ENCODE measurements at places on chromosomes 2 and 18.

DNA sequence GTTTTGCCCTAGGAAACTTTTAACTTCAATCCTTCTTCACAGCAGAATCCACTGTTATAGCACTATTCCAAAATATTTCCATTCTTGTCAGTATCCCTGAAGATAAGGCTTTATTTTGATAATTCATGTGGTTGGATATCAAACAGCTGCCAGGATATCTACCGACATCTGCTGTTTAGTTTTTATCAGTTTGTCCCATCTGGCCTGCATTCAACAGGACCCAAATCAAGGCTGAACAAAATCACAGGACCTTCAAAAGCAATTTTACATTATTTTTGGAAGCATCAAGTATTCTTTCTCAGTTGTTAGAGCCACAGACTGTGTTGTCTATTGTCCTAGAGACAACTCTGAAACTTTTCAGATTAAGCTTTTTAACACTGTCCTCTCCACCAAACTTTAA, 429.0 kb upstream of the PIK3C3 start:
- no peak for DNase-seq

DNA sequence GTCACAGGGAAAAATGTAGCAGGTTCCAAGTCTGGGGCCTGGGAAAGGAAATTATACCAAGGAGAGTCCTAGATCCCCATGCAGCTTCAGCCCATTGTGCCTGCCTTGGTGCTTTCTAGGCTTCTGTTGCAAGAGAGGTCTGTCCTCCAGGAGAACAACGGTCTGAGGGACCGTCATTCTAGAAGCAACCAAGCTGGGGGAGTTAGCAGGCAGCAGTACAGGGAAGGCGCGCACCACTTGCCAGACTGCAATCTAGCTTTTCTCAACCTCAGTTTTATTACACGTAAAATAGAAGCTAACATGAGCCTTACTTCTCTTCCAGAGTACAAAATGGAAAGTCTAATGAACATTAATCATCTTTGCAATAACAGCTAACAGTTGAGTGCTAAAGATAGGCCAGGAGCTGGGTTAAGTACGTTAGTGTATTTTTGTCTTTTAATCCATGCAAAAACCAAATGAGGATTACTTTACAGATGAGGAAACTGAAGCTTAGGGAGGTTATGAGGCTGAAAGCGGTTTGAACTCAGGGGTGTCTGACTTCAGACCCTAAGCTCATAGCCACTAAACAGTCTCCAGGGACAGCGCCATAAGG, 1.9 kb downstream of the TCF23 start:
- DNase-seq: no peak

DNA sequence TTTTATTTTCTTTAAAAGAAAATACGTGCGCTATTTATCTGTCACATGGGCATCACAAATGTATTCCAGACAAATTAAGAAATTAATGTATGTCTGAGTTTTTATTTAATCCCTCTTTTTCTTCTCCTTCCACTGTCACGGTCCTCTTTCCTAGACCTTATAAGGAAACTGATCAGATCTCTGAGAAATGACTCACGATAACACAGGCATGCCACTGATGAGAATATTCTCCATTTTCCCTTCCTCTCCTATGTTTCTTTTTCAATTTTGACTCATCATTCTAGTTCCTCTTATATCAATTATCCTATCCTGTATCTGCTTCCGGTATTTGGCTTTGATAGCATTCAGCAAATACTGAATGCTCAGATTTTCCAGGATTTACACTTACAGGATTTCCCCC, 121.8 kb downstream of the DSC3 start:
- DNase-seq: no peak

GRCh38 chr2:47896450-47896968, 9.8 kb downstream of the FBXO11 start:
- DNase-seq: no peak

DNA sequence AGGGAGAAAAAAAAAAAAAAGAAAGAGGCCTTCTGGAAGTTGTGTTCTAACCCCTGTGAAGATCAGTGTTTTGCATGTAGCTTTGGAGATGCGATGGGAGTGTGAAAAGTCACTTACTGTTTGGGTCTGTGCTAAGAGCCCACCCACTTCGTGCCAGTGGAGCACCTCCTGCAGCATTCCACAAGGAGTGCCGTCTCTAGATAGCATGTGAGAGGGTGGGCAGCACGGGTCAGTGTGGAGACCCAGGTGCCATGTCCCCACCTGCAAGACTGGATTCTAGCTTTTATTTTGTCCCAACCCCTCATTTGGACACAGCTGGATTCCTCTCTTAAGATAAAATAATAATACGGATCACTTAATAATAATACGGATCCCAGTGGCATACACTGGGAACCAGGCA, 12.5 kb upstream of the TMEM185B start:
- DNase-seq: no peak

GRCh38 chr18:40874233-40874632, 1080.8 kb upstream of the PIK3C3 start:
- no peak for DNase-seq

DNA sequence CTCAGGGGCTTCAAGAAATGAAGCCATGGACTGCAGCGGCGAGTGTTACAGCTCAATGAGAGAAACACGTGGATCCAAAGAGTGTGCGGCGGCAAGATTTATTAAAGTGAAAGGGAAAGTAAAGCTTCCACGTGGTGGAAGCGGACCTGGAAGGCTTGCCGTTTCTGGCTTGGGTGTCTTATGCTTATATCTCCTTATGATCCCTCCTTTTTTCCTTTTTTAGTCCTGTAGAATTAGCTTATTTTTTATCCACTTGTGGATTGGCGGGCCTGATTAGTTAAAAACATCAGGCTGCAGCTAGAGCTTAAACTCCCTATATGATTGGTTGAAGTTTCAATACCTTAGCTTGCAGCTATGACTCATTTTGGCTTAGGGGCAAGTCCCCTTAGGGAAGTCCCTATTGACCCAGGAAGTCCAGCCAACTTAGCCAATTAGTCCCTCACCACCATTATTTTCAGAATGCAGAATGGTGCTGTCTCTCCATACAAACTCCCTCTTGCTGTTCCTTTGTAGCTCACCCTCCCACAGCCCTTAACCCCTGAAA, 11.6 kb upstream of the HNMT start:
- no peak for DNase-seq

- DNase-seq: no peak
These were observed 77.4 kb upstream of the TAF1B start for GRCh38 chr2:9765611-9766531.

- no peak for DNase-seq
These were observed 17.2 kb downstream of the SNORC start for GRCh38 chr2:232887171-232887850.

DNA sequence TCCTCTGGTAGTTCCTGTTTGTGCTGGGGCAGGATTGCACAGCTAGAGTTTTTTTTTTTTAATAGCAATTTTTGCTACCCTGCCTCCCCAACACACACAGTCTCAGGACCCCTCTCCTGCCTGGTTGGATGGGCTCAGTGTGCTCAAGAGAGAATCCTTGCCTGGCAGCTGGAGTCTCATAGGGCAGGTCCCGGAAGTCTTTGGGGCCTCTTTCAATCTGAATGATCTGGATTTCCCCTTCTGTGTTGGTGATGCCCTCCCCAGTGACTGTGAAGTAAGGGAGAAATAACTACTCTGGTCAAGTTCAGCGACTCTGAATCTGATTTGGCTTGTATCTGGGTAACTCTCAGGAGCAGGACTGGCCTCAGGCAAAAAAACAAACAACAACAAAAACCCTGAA, 220.6 kb upstream of the LRRTM1 start:
- DNase-seq: no peak

DNA sequence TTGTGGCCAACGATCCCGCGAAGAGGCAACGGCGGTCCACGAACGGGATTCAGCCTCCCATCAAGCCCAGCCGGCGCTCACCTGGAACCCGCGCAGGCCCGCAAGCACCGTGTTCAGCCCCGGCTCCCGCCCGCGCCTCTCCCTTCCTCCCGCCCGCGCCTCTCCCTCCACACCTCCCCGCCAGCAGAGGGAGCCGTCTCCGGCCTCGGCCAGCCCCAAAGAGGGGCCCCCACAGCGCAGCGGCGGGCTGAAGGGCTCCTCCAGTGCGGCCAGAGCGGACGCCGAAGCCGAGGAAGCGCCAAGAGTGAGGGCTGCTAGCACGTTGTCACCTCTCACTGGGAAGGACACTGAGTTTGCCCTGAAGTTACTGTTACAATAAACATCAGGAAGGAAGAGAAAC, 55.3 kb upstream of the LAPTM4A start:
- no peak for DNase-seq

- DNase-seq: no peak
These were observed 996.2 kb upstream of the FANCL start for GRCh38 chr2:59237311-59237710.

- no peak for DNase-seq
These were observed 11.8 kb downstream of the GCFC2 start for GRCh38 chr2:75698918-75699317.

GRCh38 chr18:867257-867656, 37.4 kb upstream of the ADCYAP1 start:
- DNase-seq: no peak

GRCh38 chr2:29443151-29443550, 327.9 kb downstream of the CLIP4 start:
- DNase-seq: no peak

GRCh38 chr2:127074358-127074757, 32.6 kb downstream of the BIN1 start:
- DNase-seq: no peak

- DNase-seq: no peak
These were observed 308.4 kb upstream of the COL3A1 start for GRCh38 chr2:188665727-188666304.

DNA sequence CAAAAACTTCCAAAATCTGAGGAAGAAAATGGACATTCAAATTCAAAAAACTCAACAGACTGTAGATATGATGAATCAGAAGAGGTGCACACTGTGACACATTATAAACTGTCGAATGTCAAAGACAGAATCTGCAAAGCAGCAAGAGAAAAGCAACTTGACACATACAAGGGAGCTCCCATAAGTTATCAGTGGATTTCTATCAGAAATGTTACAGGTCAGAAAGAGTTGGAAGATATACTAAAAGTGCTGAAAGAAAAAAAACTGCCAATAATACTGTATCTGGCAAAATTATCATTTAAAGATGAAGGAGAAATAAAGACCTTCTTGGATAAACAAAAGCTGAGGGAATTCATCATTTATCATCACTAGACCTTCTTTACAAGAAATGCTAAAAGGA, 102.7 kb downstream of the CAMKMT start:
- no peak for DNase-seq

GRCh38 chr2:106996171-106996769, 110.3 kb upstream of the ST6GAL2 start:
- DNase-seq: no peak

- DNase-seq: no peak
These were observed 184.3 kb downstream of the UBE2E3 start for GRCh38 chr2:181164699-181165098.

GRCh38 chr2:5549771-5550170, 142.4 kb upstream of the SOX11 start:
- no peak for DNase-seq

DNA sequence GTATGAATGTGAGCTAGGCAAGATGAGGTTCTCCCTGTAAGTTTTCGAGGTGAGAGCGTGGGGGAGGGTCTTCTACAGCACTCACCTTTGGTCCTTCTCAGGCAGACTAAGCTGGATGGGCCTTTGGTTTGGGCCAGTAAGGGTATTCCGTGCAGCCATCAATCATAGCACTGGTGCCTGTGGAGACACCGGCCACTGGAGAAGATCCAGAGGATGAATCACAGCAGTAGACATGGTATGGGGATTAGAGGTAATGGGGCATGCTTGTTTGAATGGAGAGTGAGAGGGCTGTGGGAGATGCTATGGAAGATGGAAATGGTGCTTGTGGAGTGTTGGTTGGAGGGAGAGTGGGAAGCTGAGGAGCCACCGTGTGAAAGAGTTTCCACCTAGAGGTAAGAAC, 16.1 kb downstream of the MAPRE3 start:
- DNase-seq: no peak

GRCh38 chr2:105114551-105114950, 76.7 kb downstream of the MRPS9 start:
- DNase-seq: no peak

GRCh38 chr2:46964835-46965560, 49.4 kb upstream of the MCFD2 start:
- no peak for DNase-seq

- DNase-seq: peak; percentile 74
These were observed 96.0 kb upstream of the TTC39C start for GRCh38 chr18:23918395-23919032.

DNA sequence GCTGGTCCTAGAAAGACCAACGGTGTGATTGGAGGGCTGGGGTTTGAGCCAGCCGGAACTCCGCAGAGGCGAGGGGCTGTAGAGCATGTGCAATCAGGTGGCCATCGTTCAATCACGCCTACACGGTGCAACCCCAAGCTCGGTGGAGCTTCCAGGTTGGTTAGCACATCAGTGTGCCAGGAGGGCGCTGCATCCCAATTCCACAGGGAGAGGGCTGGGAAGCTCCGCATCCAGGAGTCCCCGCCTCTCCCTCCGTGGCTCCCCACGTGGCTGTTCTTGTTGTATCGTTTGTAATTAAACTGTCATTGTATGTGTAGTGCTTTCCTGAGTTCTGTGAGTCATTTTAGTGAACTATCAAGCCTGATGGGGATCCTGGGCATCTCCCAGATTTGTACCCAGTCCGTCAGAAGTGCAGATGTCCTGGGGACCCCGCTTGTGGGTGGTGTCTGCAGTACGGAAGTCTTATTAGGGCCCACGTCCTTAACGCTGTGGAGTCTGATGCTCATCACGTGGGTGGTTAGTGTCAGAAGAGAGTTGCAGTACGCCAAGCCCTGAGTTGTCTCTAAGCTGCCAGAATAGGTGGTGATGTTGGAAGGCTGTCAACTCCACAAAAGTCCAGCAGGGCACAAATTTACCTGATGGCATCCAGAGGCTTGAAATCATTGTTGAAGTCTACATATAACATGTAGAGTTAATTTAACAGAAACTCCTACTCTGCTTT, 20.6 kb upstream of the AMMECR1L start:
- no peak for DNase-seq

GRCh38 chr18:54742659-54743604, 85.3 kb upstream of the RAB27B start:
- DNase-seq: no peak

- no peak for DNase-seq
These were observed 30.4 kb upstream of the RAB6D start for GRCh38 chr2:131394147-131394931.

All from stimulated activated CD8-positive, alpha-beta memory T cell treated with anti-CD3 and anti-CD28 coated beads, Interleukin-4, amount 100 ng/mL, for 1 hour (primary cell).